ENCODE measurements at places on chromosomes 1 and 21.
A peak's percentile ranks its signal among the peaks of the same experiment; 100 is the strongest.

- DNase-seq = no peak
Measured at GRCh38 chr1:226095286-226095685, 32.8 kb downstream of the H3-3A start.

DNA sequence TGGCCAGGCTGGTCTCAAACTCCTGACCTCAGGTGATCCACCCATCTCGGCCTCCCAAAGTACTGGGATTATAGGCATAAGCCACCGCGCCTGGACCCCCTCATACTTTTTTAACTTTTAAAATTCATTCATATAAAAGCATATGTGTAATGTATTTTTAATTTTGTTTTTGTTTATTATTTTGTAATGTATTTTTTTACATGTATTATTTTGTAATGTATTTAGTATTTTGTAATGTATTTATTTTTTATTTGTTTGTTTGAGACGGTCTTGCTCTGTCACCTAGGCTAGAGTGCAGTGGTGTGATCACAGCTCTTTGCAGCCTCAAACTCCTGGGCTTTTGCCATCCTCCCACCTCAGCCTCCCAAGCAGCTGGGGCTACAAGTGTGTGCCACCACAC is 12.0 kb upstream of the BRWD1 start:
- DNase-seq = no peak

DNA sequence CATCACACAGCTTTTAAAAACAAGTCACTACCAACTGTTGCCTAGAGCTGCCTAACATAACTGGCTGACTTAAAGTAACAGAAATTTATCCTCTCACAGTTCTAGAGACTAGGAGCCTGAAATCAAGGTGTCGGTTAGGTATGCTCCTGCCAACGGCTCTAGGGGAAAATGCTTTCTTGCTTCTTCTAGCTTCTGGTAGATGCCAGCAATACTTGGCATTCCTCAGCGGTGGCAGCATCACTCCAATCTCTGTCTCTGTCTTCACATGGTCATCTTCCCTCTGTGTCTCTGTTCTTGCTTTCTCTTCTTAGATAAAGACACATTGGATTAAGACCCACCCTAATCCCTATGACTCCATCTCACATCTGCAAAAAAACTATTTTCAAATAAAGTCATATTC is 51.5 kb downstream of the DMRTA2 start:
- no peak for DNase-seq

DNA sequence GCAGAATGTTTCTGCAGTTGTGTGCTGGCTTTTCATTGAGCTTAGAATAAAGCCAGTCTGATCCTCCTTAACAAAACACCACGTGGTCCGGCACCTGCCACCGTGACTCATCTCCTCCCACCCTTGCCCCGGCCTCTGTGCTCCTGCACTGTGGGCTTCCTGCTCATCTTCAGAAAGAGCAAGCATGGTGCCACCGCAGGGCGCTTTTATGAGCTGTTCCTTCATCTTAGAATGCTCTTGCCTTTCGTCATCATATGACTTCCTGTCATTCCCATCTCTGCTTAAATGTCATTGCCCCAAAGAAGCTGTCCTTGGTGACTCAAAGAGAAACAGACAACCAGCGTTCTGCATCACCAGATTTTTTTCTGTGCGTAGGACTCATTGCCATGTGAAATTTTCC is 117.8 kb downstream of the HHAT start:
- DNase-seq = no peak

GRCh38 chr1:91345395-91346005 is 59.1 kb downstream of the HFM1 start:
- DNase-seq = no peak

- DNase-seq = peak; percentile 13
Measured at GRCh38 chr1:192153276-192153675, 5.0 kb upstream of the RGS18 start.

- DNase-seq = no peak
Measured at GRCh38 chr1:112448904-112449629, 53.1 kb downstream of the CTTNBP2NL start.

- no peak for DNase-seq
Measured at GRCh38 chr1:159646687-159647086, 59.1 kb downstream of the APCS start.

Measured in amniotic stem cell (primary cell).